ENCODE measurements at places on chromosomes 1 and 21. TPM values are rescaled to one million over a fixed set of nuclear protein-coding genes. Genes with fewer than 3 reads are reported as not detected.

- no peak for DNase-seq
Measured at GRCh38 chr1:29805122-29805895, 569.0 kb downstream of the PTPRU start.

DNA sequence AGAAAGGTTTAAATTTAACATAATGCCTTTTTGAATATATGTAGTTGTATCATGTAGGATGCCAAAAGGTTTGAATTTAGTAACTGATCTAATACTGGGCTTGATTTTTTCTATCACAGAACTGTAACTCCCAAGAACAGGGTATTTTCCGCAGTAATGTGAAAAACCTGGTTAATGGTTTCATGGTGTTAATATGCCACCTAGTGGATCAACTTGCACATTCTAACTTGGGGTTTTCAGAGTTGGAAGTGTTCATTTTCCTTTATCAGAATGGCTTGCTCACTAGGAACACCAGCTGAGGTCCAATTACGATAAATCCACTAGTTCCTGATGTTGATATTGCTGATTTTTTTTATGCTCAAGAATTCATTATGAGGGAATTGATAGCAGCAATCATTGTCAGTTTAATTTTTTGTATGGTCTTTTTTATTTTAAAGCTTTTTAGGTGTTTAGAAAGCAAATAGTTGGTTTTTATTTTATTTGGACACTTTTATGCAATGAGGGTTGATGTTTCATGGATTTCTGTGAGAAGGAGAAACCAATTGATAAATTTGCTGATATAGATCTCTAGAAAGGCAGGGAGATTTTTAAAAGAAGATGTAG lies 157.2 kb downstream of the PLA2G4A start:
- peak; percentile 76 for DNase-seq

DNA sequence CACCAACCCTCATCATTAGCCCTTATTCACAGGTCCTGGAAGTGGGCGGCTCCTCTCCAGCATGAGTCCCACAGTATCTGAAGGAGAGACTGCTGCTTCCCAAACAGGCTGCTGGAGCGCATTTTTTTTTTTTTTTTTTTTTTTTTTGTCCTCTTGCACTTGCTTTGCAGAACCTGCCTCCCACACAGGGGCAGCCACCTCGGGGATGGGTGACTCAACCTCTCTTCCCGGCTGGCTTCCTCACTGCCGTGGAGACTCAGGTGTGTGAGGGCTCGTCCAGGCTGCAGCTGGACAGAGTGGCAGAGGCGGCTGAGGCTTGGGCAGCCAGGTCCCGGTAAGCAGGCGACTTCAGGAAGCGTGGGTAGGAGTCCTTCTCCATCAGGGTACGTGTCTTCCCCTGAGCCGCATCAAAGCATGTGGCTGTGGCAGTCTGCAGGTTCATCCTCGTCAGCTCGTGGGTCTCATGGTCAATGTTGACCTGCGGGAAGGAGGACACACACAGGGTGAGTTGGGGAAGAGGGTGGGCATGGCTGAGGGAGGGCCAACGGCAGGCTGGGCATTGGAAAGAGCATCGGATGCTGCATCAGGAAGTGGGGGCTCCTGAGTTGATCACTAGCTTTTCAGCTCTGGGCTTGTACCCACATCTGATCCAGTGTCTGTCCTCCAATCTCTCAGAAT lies 4.0 kb downstream of the RGS16 start:
- no peak for DNase-seq

CD84 gene
- 24.2 TPM for total RNA-seq

GRCh38 chr1:8682573-8682972 lies 134.9 kb downstream of the RERE start:
- no peak for DNase-seq

- DNase-seq: no peak
Measured at GRCh38 chr1:95956215-95956614, 722.2 kb downstream of the RWDD3 start.

PM20D1 gene
- total RNA-seq: 0.54 TPM

CITED4 gene
- total RNA-seq: 4.6 TPM

GRCh38 chr1:54815086-54815876 lies 14.2 kb upstream of the TTC22 start:
- DNase-seq: no peak

DNA sequence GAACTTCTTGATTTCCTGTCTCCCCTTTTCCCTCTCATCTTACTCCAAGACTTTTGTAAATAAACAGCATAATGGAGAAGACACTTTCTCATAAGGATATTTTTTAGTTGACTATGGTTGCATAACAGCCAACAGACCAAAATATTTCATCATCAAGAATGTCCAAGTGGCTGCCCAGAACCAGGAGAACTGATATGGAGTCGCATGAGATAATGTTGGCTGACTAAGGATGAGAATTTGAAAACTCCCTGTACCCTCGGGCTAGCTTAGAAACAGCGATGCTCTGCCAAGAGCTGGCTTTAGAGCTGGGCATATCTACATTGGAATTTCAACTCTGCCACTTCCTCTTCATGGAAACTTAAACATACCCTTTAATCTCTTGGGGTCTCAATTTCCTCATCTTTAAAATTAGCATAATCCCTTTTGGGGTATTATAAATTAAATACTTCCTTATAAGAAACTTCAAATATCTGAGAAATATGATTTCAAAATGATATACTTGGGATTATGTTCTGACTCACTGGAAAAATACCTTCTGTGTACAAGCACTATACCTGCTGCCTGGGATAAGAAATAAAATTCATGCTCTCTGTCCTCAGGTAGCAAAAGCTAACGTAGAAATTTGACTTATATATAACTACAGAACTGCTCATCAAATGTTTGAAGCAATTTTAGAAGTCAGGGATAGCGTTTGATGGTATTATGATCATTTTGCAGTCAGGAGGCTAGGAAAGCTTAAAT lies 777.3 kb downstream of the LTN1 start:
- no peak for DNase-seq

DNA sequence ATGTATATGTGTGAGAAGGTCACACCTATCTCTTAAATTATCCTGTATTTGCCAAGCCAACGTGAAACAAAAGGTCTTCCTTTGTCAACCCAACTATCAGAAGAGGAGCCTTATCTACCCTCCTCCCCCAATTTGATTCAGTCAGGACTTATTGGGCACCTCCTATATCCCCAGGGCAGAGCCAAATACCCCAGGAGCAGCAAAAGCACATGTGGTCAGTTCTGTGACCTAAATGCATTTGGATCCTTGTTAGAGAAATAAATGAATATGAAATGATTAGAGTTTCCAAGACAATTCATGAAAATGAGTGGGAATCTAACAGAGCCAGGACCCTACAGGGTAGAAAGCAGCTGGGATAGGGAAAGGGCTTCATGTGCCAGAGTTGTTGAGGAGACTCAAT lies 37.0 kb upstream of the KCND3 start:
- no peak for DNase-seq

DNA sequence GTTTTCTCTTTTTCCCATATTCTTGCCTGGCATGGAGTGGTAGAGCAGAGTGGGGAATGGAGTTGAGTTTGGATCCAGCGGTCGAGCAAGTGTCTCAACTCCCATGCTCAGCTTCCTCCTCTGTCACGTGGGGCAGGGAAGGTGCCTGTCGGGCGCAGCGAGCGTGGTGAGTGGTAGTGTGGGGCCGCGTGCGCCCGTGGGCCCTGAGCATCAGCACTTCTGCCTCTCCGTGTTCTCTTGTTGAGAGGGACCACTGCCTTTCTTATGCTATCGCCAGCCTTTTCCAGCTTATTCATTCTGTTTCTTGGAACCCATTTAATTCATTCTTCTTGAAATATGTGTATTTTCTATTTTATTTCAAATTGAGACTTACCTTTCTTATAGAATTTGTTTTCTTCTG lies 65.1 kb downstream of the ADARB1 start:
- DNase-seq: no peak

TNFSF18 gene
- total RNA-seq: under 0.01 TPM

Measured in hematopoietic multipotent progenitor cell (in vitro differentiated cells).